ENCODE measurements at places on chromosomes 12 and 14.

GRCh38 chr14:81211844-81212243, 8.9 kb downstream of the GTF2A1 start:
- DNase-seq = no peak

GRCh38 chr12:129258781-129259318, 405.6 kb downstream of the GLT1D1 start:
- DNase-seq = peak; percentile 6

DNA sequence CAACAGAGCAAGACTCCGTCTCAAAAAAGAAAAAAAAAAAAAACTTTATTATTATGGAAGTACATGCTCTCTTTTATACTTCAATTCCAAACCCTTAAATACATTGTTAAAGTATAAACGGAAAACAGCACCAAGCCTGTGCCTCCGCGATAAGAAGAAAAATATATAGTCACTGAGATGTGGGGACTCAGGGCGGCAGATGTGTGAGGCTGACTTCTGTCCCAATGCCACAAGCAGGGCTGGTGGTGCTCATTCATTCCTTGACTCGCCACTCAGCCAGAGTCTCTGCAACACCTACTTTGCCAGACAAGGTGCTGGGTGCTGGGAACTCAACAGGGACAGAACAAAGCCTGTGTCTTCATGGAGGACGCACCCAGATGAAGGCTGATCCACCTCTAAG, 13.8 kb downstream of the LGMN start:
- no peak for DNase-seq

- peak; percentile 88 for DNase-seq
Measured at GRCh38 chr14:90522571-90523191, 125.9 kb downstream of the CALM1 start.

DNA sequence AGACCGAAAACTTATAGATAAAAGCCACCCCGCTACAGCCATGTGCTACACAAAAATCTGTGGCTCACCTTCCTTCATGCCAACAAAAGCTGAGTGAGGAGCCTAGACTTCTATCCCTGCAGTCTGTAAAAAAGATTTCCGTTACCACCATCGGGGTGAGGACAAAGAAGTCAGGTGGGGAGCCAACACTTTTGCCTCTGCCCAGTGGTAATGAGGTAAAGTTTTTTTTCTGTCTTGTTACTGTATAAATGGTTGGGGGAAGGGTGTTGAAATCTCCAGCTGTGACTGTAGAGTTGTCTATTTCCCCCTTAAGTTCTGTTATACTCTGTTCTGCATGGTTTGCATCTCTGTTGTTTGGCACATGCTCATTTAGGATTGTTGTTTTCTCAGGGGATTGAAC, 707.8 kb downstream of the FLRT2 start:
- DNase-seq = no peak

DNA sequence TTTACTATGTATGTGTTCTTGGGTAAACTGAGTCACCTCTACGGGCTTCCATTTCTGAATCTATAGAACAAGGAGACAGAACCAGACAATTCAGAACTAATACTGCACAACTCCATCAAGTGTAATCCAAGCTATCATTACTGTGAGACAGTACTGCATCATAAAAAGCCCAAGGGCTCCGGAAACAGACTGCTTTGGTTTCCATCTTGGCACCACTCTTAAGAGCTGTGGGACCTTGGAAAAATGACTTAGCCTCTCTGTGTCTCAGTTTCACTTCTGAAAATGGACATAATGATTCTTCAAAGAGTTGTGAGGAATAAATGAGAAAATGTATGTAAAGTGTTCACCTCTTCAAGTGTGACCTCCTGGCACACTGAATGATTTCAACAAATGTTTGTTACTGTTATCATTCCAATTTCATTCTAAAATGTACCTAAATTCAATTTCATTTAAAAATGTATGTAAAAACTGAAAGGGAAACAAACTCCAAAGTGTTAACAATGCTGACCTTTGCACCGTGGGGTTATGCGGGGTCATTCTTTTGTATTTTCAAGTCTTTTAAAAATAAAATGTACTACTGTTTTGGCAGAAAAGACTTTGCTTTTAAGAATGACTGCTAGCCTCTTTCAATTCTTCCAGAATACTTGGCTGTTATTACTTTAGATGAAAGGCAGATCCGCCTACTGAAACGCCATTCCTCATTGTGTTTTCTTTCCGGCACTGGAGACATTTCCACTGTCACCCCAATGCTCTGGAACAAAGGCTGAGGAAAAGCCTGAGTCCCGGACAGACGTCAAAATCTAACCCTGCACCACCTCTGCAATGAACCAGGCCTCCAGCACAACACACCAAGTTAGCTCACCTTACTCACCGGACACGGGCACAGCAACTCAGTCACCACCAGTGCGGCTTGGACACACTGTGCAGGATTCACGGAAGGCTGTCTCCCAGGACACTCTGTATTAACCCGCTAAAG, 62.8 kb downstream of the TMCC3 start:
- DNase-seq = no peak

GRCh38 chr12:11202811-11203210, 16.1 kb upstream of the TAS2R42 start:
- DNase-seq = no peak

- no peak for DNase-seq
Measured at GRCh38 chr12:108457006-108457733, 57.9 kb upstream of the FICD start.

- no peak for DNase-seq
Measured at GRCh38 chr12:130011611-130012385, 108.0 kb upstream of the TMEM132D start.

GRCh38 chr12:27966870-27967269, 5.7 kb downstream of the PTHLH start:
- no peak for DNase-seq
